WTC11 (cell line): ENCODE measurements at places on chromosomes 11 and 22. TPM values are rescaled to one million over a fixed set of nuclear protein-coding genes. Genes with fewer than 3 reads are reported as not detected.
A peak's percentile ranks its signal among the peaks of the same experiment; 100 is the strongest.

DNA sequence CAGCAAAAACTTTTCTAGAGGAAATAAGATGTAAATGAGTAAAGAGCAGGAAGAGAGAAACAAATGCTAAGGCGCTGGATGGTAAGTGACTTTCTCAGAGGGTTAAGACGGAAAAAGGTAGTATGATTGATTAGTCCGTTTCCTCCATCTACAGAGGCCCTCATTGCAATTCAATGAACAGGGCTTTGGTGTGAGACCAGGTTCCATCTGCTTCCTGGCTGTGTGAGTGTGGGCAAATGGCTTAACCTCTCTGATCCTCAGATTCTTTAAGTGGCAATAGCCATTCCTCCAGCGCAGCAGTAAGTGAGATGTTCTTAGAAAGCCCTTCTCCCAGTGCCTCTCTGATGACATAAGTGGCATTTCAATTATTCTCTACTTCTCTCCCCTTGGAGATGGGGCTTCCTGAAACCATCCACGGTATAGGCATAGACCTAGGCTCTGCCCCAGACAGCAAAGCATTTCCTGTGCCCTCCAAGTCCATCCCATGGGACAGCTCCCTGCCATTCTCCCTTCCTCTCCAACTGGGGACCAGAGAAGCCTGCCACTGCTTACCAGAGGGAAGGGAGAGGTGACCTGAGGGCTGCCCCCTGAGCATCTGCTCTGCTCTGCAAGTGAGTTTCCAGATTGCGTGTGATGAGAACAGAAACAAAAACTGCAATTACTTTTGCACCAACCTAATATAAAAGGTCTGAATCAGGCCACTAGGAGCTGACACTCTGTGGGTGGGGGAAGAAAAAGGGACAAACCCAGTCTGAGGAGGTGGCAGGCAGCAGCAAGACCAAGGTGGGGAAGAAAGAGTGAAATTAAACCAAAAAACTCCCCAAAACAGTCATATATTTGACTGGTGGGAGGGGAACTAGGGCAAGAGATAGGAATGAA lies 12.7 kb upstream of the CD44 start:
- DNase-seq = no peak
- H3K4me3 ChIP-seq = no peak overlapping the region
- no peak overlapping the region for H3K27ac ChIP-seq
- no peaks in the 10 kb centered on the region for H3K36me3 ChIP-seq
- peaks cover 11% of the 10 kb centered on the region for H3K4me1 ChIP-seq

DNA sequence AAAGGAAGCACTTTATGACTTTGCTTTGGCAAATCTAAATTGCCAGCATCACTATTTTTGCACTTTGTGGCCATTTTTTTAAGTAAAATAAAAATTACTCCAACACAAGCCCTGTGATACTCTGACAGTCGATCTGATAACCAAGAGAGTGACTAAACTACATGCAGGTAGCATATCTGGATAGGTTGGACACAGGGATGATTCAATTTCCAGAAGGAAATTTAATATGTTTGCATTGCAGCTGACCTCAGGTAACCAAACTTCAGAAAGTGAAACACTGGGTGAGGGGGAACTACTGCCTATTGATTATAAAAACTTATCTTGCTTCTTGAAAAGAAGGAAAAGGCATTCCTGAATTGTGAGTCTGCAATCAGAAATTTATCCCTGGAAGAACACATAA lies 13.9 kb downstream of the OR5B3 start:
- DNase-seq = no peak
- no peak overlapping the region for H3K27ac ChIP-seq
- no peaks in the 10 kb centered on the region for H3K4me1 ChIP-seq
- H3K36me3 ChIP-seq = peaks cover 6% of the 10 kb centered on the region; the same call in 1 of the 2 replicates

The NRXN2 gene
- total RNA-seq = 8.0 to 10.4 TPM (median 8.6 TPM) in 3 replicates

DNA sequence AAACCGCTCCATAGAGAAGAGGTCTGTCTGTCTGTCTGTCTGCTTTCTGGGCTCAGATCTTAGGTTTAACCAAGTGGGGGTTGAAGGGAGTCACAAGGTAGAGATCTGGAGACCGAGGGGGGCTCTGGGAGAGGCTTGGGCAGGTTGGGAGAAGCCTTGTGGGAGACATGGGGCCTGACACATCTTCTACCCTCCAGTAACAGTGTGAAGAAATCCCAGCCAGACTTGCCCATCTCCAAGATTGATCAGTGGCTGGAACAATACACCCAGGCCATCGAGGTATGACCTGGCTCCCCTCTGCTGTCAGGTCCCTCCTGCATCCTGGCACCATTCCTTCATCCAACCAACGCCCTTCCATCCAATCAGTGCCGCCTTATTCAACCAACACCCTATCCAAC lies 7.4 kb downstream of the PRR33 start:
- H3K4me1 ChIP-seq = no peaks in the 10 kb centered on the region
- DNase-seq = no peak
- H3K27ac ChIP-seq = no peak overlapping the region
- no peak overlapping the region for H3K4me3 ChIP-seq
- no peaks in the 10 kb centered on the region for H3K36me3 ChIP-seq

The PAMR1 gene
- 2.3 to 3.2 TPM (median 2.8 TPM) in 3 replicates for total RNA-seq

DNA sequence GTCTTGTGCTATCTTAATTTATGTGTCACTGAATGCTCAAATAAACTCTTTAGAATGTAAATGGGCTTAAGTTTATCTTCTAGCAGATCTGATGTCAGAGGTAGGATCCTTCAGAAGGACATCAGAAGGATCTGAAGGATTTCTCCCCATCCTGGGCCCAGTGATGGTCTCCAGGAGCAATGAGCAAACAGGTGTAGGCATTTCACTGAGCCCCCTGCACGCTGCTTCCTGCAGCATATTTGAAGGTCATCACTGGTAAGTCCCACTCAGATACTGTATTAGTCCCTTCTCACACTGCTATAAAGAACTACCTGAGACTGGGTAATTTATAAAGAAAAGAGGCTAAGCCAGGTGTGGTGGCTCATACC lies 4.5 kb downstream of the GSTP1 start:
- DNase-seq = no peak
- H3K4me1 ChIP-seq = peaks cover 23% of the 10 kb centered on the region
- H3K27ac ChIP-seq = peak overlapping the region; percentile 60; the same call in 1 of the 2 replicates
- no peak overlapping the region for H3K4me3 ChIP-seq
- H3K36me3 ChIP-seq = peaks cover 36% of the 10 kb centered on the region

DNA sequence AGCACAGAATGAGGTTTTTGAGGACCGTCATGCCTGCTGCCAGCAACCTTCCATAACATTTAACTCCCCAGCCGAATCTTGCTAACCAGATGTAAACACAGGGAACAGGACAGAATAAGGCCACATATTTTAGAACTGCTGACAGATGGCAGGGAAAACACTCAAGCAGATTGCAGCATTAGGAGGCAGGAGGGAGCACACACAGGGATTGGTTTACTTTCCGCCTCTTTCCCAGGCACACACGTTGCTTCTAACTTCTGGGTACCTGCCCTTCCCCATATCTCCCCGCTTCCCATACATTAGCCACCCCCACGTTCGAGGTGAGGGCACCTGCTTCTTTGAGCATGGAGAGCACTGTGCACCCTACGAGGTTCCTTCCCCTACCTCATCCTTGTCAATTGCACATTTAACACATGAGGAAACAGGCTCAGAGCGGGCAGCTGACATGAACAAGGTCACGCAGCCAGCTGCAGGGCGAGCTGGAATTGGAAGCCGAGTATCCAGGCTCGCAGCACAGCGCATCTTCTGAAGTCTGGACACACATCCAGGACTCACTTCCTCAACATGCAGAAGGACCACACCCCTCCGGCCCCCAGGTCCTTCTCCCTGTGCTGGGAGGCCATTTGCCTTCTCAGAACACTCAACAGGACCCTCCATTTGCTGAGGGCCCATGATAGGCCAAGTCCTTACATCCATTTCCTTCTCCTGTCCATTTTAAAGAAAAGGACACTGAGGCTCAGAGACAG lies 18.7 kb downstream of the ASPHD2 start:
- DNase-seq = no peak
- peaks cover 14% of the 10 kb centered on the region for H3K36me3 ChIP-seq
- no peak overlapping the region for H3K4me3 ChIP-seq
- no peaks in the 10 kb centered on the region for H3K4me1 ChIP-seq

The PRR33 gene
- total RNA-seq = not detected in 3 replicates

GRCh38 chr11:106306942-106307341 lies 229.5 kb downstream of the AASDHPPT start:
- H3K27ac ChIP-seq = no peak overlapping the region
- no peak overlapping the region for H3K4me3 ChIP-seq
- 0 out of 2 replicates have a peak, but pooled peaks cover 2% of the 10 kb centered on the region for H3K4me1 ChIP-seq
- no peaks in the 10 kb centered on the region for H3K27me3 ChIP-seq

GRCh38 chr11:125286486-125286885 lies 121.9 kb downstream of the PKNOX2 start:
- H3K27ac ChIP-seq = no peak overlapping the region
- peaks cover 2% of the 10 kb centered on the region; the same call in 1 of the 2 replicates for H3K27me3 ChIP-seq
- H3K4me1 ChIP-seq = peaks cover 22% of the 10 kb centered on the region
- DNase-seq = no peak
